ENCODE measurements at places on chromosomes 1 and 21.

- DNase-seq = no peak
Measured at GRCh38 chr1:24316645-24317044, 2.5 kb upstream of the GRHL3 start.

DNA sequence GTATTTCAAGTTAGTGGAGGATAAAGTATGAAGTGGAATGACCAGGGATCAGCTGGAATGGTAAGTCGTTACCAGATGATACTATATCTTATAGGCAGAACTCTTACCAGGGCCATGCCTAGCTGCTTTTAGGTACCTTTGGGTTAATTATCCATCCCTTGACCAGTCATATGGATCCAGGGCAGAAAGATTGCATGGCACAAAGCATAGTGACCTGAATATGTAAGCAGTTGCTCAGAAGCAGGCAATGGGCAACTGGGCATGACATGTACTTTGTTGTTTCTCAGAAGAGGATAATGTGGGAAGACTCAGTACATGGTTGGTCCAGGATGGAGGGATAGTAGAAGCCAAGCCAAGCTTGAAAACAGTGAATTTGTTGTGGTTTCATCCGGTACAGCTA, 87.2 kb downstream of the CLEC20A start:
- no peak for DNase-seq

DNA sequence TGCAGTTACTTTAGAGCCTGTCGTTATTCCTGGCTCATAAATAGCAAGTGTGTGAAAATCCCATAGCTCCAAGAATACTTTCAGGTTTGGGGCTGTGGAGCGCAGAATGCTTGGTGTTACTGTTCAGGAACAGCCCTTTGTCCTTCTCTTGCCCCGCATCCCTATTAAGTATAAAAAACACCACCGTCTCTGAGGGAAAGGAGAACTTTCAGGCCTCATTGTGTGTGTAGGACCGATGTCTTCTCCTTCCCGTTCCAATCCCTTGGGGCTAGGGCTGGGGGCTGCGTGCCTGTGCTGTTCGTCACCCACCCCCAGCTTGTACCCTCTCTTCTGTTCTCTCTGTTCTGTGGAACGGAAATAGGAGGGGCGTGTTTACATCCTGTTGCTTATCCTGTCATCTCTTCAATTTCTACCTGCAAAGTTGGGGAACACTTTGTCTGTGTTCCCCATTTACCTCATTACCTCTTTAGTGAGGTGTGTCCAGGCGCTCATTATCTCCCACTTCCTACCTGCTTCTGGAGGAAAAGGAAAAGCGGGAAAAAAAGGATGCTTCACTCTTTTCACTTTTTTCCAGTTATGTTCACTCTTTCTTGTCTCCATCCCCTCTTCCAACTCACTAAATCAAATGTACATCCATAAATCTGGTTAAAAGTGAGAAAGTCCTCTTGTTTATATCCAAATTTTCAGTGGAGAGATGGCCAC, 788 bp upstream of the TXNIP start:
- no peak for DNase-seq

GRCh38 chr21:45598109-45598508, 45.4 kb upstream of the PCBP3 start:
- no peak for DNase-seq

DNA sequence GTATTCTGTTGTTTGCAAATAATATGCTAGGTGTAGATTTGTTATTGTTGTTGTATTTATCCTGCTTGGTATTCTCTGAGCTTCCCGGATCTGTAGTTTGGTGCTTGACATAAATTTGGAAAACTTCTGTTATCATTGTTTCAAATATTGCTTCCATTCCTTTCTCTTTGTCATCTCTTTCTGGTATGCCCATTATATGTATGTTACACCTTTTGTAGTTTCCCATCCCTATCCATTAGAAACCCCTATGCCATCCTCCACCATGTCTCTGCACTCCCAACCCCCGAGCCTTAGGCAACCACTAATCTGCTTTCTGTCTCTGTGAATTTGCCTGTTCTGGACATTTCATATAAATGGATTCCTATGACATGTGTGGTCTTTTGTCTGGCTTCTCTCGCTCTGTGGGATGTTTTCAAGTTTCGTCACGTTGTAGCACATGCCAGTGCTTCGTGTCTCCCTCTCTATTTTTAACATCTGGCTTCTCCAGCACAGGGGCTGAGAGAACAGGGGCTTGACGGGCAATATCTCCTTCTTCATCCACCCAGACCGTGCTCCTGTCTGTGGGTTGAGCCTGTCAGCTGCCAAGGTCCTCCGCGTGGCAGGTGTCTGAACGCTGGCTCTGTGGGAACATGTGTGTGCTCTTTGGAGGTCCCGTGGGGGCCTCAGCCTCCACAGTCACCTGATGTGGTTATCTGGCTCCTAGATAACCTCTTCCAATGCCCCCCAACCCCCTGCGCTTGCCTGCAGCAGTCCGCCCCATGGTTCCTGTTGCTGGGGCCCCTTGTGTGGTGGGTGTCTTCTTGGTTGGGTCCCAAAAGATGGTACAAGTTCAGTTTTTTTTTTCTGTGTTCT, 32.8 kb upstream of the MAN1C1 start:
- DNase-seq = no peak

- DNase-seq = no peak
Measured at GRCh38 chr1:219465212-219466093, 147.5 kb downstream of the ZC3H11B start.
